ENCODE measurements at places on chromosomes 5 and 9.
A peak's percentile ranks its signal among the peaks of the same experiment; 100 is the strongest.

DNA sequence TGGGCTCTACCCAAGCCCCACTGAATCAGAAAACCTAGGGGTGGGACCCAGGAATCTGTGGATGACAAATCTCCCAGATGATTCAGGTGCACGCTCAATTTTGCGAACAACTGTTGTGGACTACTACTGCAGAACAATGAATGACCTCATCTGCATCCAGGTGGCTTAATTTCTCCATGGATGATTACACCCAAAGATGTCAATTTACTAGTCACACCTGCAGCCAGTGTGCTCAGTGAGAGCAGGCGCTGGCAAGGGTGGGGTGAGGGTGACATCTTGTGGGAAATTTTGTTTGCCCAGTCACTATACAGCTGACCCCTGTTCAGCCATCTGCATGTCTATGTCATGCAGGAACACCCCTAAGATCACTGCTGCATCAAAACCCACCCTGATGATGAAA, 118.2 kb downstream of the ENTREP1 start:
- no peak for DNase-seq

DNA sequence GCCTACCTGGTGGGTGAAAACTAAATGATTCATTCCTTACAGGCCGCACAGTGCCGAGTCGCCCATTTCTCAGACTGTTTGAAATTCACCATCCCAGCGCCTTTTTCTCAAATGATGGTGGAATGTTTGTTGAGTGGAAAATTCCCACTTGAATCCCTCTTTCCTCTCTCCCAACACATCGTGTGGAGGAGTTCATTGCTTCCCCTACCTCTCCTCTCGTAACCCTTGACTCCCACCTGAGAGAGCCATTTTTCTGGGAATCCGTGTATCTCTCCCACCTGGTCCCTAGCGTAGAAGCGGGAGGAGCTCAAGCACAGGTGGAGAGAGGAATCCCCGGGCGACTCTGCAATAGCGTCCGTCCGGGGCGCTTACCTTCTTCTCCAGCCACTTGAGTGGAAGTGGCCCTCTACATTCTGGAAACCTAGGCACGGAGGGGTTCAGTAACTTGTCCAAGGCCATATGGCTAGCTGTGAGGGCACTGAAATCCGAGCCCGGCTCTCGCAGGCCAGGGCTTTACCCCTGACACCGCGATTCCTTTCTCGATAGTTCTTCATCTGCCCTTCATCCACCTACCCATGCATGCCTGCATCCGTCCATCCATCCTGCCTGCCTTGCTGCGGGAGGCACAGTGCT, 683 bp downstream of the OSMR start:
- DNase-seq = peak; percentile 19

DNA sequence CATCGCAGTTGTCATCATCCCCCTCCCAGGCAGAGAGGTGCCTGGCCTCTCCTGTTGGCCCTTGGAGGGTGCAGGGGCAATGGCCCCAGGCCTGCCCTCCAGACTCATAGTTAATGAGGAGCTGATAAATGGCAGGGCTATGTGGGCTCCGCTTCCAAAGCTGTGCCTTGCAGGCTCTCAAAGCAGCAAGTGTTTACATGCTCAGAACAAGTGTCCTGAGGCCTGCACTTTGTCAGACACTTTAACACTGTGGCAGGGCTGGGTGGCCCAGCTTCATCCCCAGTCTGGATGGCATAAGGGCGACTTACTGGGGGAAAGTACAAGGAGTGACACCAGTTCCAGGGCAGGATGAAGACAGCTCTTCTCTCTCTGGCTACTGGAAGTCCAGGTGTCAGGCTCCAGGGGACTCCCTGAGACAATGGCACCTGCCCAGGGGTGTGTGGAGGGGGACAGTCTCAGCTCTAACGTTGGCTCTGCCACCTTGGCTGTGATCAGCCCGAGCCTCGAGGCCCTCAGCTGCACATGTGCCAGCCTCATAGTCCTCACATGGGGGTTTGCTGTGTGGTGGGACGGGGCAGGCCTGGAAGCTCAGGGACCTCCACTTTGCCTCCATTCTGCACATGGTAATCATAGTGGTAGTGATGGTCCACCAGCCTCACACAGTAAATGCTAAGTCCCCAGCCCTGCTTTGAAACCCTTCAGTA, 153.4 kb downstream of the BARX1 start:
- DNase-seq = no peak

- DNase-seq = no peak
Observed at GRCh38 chr5:166724284-166724683, 1567.2 kb upstream of the WWC1 start.

- DNase-seq = peak; percentile 40
Observed at GRCh38 chr9:113361304-113362018, 12.1 kb downstream of the BSPRY start.

DNA sequence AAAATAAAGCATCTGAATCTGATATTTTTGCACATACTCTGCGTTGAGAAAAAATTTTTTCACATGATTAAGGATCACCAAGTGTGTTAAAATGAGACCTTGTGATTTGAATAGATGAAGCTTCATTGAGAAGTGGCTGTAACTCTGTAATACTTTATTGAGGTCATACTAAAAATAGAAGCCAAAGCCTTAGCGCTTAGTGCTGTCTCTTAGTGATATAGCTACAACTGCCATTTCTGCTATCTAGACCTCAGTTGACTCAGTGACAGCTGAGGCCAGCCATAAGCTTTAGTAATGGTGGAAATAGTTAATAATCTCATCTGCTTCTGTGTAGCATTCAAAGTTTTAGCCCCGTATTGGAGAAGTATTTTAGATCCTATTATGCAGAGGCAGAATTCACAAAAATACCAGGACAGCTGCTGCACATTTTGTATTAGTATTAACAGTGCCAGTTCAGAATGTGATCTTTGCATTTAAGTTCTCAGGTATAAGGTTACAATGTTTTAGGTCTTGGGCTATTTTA, 107.4 kb upstream of the SGCD start:
- DNase-seq = no peak

DNA sequence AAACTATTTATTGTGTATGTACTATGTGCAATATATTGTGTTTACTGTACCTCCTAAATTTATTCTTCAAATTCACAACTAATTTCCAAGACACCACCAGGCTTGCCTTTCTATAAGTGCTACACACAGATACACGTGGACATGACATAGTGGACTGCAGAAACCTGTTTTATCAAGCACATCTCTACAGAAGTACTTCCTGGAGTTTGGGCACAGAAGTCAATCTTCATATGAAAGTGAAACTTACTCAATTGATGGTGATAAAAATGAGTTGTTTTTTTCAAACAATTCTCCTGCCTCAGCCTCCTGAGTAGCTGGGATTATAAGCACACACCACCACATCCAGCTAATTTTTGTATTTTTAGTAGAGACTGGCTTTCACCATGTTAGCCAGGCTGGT, 57.6 kb downstream of the NLN start:
- DNase-seq = no peak

- peak; percentile 32 for DNase-seq
Observed at GRCh38 chr5:38497946-38498345, 58.5 kb downstream of the LIFR start.

DNA sequence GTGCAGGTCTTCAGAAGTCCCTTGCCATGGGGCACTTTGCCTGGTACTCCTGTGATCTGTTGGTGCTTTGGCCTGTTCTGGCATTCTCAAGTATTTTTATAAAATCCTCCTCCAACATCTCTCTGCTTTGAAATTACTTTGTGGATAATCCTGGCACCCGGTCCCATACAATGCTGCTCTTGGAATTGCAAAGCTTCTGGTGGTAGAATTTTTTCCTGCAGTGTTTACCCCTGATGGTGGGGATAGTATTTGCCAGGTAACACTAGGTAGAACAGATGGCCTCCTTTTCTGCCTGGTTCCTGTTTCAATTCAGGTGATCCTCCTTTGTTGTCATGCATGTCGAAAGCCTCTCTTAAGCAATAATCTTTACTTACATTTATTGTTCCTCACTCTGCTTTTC, 109.8 kb upstream of the ATP10B start:
- DNase-seq = no peak

GRCh38 chr5:42837601-42838000, 25.9 kb upstream of the SELENOP start:
- no peak for DNase-seq

DNA sequence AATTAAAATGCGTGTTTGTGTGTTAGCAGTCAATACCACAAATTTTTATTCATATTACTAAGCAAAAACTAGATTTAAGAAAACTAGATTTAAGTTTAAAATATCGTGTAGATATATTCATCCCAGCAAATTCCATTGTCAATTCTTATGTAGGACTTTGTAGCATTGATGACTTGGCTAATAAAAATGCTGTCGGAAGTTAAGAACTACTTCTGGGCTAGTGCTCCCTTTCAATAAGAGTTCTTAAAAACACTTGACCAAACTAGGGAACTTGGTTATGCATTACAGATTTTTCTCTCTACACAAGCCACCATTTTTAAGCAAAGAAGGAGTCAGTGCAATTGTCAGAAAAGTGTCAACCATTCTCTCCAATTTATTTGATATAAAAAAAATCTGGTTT, 68.7 kb upstream of the RAD23B start:
- DNase-seq = peak; percentile 34

DNA sequence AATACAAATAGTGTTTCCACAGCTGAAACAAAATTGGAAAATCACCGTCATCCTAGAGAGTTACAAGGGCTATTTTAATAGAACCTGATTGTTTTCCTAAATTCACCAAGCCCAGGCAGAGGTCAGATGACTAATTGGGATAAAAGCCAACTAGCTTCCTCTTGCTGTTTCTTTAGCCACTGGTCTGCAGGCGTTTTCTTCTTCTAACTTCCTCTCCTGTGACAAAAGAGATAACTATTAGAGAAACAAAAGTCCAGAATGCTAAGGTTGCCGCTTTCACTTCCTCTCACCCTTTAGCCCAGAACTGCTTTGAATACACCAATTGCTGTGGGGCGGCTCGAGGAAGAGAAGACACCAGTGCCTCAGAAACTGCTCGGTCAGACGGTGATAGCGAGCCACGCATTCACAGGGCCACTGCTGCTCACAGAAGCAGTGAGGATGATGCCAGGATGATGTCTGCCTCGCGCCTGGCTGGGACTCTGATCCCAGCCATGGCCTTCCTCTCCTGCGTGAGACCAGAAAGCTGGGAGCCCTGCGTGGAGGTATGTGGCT, at the start of gene TLR4:
TSS of gene TLR4 (plus strand) at position 380 of the 552 bp plus-strand sequence. CDS start at position 450, 70 bp downstream.
- DNase-seq = peak; percentile 91

GRCh38 chr5:173758676-173759075, 129.5 kb upstream of the CPEB4 start:
- no peak for DNase-seq

DNA sequence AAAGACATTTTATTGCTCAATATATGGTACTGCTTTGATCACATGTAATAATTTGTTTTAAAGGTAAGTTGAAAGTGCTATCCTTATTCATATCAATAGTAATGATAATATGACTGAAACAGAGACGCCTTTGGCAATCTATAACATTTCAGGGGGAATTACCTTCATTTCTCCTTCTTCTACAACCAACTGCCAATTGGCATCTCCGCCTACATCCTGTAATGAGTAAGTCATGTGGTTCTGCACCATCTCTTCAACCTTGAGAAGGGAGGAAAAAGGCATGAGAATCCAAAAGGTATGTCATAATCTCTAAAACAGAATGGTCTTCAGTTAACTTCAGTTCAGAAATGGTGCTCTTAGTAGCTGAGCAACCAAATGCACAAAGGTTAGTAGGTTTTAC, 52.4 kb downstream of the HMGCR start:
- no peak for DNase-seq

DNA sequence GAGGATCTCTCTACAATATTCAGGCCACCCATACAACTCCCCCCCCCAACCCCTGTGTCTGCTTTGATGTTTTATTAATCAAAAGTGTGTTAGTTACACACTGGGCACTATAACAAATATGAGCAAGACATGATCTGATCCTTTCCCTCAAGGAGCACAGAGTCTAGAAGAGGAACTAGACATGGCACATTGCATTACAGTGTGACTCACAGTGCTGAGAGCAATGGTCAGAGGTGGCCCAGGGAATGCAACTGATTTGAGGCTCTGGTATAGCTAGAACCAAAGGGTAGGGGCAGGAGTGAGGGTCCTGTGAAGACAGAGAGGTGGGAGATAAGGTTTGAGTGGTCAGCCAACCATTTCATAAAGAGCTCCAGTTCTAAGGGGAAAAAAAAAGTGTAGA, 539.2 kb downstream of the ACTL7B start:
- DNase-seq = peak; percentile 9

- no peak for DNase-seq
Observed at GRCh38 chr9:126856326-126856877, 4.0 kb upstream of the ZBTB34 start.

DNA sequence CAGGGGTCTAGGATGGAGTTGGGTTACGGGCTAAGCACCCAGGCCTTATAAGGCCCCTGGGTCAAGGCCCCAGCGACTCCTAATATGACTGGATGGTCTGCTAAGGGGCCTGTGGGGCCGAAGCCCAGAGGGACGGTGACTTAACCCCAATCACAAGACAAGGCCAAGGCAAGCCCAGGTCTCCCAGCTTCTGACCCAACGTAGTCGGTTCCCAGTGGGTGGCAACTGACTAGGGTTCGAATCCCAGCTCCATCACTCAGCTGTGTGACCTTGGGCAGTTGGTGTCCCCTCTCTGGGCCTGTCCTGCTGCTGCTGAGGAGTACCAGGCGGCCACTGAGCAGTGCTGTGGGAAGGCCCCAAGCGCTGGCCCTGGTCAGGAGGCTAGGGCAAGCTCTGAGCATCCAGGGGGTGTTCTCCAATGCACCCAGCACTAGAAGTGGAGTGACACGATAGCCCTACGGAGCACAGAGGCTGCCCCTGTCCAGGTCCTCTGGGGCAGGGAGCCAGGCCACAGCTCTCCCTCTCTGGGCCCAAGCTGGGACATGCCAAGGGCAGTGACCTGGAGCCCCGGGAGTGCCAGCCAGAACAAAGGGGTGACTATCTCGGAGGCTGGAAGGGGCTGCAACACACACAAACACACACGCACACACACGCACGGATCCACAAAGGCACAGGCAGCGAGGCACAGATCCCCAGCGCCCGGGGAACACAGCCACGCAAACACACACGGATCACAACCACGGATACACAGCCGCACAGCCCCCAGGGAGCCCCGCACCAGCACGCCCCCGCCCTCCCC, 512 bp downstream of the AK1 start:
- no peak for DNase-seq

GRCh38 chr9:99361817-99362216, 139.7 kb downstream of the SEC61B start:
- DNase-seq = no peak

DNA sequence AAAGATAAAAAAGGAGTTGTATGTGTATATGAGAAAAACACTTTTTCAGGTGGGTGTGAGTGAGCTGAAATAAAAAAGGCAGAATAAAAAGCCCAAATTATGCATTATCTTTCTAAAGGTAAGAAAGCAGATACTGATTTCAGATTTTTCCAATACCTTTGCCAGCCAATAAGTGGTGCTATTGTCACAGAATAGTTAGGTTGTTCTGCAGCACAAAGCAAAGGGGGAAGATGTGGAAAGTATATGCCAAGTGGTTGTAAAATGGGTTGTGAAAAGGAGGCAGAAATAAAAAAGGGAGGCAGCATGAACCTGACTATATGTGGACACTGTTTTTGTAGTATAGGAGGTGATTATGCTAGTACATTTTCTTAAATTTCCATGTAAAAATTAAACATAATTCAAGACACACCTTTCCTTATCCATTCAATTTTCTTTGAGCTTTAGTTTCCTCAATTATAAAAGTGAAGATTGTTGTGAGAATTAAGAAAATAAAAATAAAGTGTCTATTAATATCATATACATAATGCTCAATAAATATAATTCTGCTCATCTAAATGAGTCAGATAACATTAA, 106.7 kb downstream of the SMIM15 start:
- DNase-seq = peak; percentile 54

All from fibroblast of skin of back (primary cell).